ENCODE measurements at places on chromosomes 1 and 21. TPM values are rescaled to one million over a fixed set of nuclear protein-coding genes. Genes with fewer than 3 reads are reported as not detected.

MANEAL gene
- 0.91 TPM for total RNA-seq

IL20 gene
- total RNA-seq = not detected

ADGRB2 gene
- 0.20 TPM for total RNA-seq

SF3B4 gene
- total RNA-seq = 79.3 TPM

FAM177B gene
- total RNA-seq = not detected

KCNJ15 gene
- total RNA-seq = not detected

TTC22 gene
- 8.7 TPM for total RNA-seq

TOE1 gene
- total RNA-seq = 18.4 TPM
